Urothelium cell line (cell line): ENCODE measurements at places on chromosomes 3 and 15.
A peak's percentile ranks its signal among the peaks of the same experiment; 100 is the strongest.

- DNase-seq, result no peak
Measured at GRCh38 chr3:177051411-177051810, 145.9 kb downstream of the TBL1XR1 start.

GRCh38 chr15:95346721-95347475, 983.6 kb upstream of the NR2F2 start:
- DNase-seq, result no peak

- DNase-seq, result no peak
Measured at GRCh38 chr3:42865256-42865655, 10.4 kb downstream of the CYP8B1 start.

DNA sequence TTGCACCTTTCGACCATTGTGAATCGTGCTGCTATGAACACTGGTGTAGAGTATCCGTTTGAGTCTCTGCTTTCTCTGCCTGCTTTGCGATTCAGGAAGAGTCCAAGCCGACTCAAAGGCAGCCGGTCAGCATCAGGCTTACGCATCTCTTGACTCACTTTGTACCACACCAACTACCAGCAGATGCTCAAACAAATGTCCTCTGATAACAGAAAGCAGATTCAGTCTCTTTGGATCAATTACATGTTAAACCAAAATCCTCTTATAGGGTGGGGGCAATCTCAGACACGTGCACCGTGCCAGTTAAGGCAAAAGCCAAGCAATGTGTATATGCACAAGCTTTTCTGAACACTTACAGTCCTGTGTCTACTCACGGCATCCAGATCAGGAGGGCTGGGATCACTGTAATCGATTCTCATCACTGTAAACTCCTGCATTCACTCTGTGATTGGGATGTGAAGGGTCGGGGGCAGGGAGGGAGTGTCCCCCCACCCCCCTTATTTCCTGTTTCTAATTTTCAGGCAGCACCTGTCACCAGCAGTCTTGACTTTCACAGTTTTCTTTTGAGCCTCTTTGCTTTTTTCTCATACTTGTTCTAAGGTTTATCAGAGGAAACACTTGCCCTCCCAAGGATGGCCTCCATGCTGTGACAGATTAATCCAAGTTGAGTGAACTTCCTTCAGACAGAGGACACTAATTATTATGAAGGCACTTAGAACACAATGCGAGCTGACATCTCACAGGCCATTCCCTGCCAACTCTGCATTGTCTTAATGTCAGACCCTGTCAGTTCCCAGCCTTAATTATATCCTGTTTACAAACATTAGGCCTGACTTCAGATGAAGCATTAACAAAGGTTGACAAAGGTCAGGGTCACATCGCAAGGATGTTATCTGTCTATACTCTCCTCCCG, 153.5 kb downstream of the MECOM start:
- no peak for DNase-seq

DNA sequence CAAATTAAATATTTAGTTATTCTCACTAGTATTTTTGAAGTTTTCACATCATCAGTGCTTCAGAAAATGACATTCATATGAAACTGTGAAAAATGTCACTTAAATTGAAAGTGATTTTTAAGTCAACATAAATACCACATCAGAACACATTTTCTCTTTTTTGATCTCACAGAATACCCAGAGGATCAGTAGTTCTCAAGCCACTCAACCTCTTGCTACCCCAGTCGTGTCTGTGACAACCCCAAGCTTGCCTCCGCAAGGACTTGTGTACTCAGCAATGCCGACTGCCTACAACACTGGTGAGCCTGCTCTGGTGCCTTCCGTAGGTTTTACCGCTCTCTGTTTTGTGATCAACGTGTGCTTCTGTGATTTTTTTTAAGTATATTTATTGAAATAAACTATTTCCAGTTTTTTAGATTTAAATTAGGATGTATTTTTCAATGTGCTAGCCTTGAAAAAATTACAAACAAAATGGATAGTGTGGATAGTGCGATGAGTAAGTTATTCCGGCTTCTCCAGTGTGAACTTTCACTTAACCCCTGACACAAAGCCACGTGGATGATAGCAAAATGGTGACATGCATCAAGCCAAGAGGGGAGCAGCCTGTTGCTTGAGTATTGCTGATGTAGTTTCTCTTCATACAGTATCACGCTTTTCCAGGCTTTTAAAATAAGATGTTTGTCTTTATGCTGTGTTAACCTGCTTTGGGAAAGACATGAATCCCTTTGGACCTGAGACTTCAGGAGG, 26.5 kb downstream of the LYSMD4 start:
- DNase-seq, result no peak

DNA sequence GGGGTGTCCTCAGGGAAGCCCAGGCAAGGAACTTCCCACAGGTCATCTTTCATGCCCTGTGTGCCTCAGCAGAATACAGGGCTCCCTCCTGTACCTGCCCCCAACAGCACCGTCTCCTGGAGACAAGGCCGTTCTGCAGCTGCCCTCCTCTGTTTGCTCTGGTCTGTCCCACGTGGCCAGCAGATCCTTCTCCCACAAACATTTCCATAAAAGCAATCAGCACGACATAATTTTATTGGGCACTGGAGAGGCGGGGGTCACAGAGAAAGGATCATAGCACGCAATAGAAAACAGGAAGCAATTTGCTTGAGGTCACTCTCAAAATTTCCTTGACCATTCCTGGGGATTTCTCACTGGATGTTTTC, 29.4 kb downstream of the STARD5 start:
- no peak for DNase-seq

DNA sequence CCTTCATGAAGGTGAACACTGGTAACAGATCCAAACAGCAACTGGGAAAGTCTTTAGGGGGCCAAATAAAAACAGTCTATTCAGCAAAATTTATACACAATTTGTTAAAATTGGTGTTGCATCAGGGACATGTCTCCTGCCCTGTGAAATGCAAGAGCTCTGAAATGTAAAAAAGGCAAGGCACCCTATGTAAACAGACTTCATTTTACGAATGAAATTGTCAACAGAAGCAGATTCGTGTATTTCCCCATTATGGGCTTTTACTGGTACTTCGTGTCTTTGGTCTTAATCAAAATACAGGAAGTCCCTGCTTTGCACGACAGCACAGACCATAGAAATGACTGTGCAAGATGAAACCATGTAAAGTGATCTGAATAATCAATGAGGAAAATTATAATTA, 127.3 kb upstream of the THBS1 start:
- no peak for DNase-seq

GRCh38 chr3:53065841-53066480, 20.1 kb upstream of the SFMBT1 start:
- DNase-seq, result no peak

DNA sequence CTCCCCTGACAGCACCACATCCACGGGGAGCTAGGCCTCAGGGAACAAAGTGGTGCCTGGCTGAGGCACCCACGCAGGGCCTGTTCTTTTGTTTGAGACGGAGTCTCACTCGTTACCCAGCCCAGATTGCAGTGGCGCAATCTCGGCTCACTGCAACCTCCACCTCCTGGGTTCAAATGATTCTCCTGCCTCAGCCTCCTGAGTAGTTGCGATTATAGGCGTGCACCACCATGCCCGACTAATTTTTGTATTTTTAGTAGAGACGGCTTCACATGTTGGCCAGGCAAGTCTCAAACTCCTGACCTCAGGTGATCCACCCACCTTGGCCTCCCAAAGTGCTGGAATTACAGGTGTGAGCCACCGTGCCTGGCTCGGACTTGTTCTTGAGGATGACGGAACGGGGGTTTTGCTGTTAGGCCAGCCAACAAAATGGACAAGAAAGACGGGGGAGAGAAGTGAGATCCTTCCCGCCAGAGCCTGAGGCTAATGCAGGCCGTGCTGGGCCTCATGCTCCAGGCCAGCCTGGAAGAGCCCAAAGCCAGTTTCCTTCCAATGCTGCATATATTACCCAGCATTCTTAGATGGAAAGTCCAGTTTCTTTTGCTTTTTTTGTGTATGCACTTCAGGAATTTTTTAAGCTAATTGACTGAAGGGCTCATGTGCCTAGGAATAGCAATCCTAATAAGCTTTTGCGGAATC, 28.1 kb upstream of the FURIN start:
- DNase-seq, result no peak

DNA sequence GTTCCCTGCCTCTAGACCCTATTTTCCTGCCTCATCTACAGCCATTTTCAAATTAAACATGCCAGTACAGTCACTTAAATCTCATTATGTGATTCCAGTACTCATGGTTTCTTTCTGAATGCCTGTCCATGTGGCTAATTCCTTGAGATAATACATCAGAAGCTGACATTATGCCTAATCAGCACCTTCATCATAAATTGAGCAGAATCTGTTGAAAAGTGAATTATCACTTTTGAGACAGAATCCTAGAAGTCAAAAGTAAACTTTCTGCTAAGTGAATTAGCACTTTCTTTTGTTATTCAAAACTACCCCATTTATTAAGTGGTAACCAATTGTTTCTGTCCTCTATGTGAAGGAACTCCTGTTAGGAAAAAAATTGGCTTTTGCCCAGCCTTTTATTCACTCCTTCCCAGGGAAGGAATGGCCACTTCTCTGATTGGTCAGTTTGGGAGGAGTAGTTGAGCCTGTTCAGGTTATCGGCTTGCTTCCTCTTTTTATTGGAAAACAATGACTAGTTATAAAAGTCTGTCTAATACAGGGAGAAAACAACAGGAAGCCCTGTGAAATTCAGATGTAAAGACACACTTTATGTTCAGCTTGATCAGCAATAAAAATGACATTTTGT, 40.5 kb downstream of the OSTN start:
- no peak for DNase-seq

GRCh38 chr3:22101811-22102210, 350.8 kb upstream of the ZNF385D start:
- DNase-seq, result no peak

DNA sequence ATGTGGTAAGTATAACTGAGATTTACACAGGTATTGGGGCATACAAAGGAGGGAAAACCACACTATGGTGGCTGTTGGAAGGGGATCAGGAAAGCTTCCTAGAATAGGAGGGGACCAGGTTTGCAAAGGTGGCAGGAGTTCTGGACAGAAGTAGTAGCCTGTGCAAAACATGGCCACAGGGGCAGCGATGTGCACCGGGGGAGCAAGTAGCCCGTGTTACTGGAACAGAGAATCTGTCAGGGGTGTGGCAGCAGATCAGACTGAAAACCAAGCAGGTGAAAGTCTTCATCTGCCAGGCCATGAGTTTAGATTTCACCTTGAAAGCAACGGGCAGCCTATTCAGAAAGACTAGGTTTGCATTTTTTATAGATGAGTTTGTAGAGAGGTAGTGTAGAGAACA, 182.3 kb upstream of the LPP start:
- no peak for DNase-seq

DNA sequence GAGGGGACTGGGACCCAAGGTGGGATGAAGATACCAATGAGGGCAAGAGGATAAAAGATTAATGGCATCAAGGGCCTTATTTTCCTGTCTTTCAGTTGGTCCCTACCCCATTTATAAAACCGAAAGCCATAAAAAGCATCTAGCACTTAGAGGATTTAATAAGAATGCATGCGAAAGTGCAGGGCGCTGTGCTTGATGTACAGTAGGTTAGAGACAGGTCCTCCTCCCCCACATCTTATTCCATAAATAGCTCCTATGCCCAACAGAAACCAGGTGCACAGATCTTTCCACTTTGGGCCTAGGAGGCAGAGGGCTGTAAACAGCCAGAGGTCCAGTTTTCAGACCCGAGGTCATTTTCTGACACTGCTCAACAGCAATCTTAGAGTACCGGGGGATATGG, 1.2 kb downstream of the LPCAT4 start:
- no peak for DNase-seq

- DNase-seq, result no peak
Measured at GRCh38 chr3:131795390-131796090, 239.3 kb downstream of the CPNE4 start.

- DNase-seq, result no peak
Measured at GRCh38 chr15:64425221-64425620, 35.2 kb upstream of the ZNF609 start.

DNA sequence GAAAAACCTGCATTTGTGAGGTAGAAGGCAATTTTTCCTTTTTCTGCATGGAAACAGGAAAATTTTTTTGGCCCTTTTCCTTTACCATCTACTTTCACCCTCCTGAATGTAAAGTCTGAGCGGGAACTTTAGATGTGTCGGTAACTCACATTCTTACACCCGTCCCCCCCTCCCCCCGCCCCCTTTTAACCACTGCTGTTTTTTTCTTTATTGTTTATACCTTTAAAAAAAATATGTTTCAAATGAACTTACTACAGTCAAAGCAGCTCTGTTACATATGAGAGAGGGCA, 487 bp upstream of the HES1 start:
- DNase-seq, result no peak

DNA sequence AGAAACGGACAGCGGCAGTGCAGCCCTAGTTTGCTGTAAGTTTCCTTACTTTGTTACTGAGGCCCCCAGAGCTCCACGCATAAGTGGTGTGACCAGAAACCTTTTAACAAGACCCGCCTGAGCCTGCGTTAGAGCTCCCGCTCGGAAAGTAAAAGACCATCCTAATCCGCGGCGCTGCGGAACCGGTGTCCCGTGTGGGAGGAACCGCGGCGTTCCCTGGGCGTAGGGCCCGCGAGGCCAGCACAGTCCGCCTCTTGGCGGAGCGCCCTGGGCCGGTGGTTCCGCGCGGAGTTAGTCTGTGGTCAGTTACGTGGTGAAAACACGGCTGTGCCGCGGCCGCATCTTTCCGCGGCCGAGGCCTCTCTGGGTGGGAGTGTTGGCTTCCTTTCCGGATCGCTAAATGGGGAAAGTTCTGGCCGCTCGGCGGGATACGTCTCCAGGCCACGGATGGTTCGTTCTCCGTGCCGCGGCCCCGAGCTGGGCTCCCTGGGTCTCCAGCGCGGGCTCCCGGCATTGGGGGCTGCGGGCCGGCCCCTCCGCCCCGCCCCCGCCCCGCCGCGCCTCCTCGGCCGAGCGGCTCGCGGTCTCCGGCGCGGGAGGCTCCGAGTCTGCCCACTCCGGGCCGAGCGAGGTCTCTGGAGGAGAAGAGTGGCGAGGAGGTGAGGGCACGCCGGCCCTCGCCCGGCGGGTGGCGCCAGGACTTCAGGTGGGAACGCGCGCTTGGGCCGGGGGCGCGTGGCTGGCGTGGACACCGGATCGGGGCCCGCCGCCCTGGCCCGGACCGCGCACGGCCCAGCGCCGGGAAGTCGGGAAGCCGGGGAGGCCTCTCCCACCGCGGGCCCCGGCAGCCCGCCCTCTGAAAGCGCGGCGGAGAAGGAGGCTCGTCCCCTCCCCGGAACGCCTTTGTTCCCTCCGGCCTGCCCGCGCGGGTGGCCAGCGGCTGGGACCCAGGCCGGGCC, 754 bp downstream of the B3GNT5 start:
- peak; percentile 45 for DNase-seq
